ENCODE measurements at places on chromosomes 2 and 18. TPM values are rescaled to one million over a fixed set of nuclear protein-coding genes. Genes with fewer than 3 reads are reported as not detected.

The MPHOSPH10 gene
- 10.4 TPM for total RNA-seq

The DUSP2 gene
- 0.17 TPM for total RNA-seq

The NYAP2 gene
- total RNA-seq, result not detected

DNA sequence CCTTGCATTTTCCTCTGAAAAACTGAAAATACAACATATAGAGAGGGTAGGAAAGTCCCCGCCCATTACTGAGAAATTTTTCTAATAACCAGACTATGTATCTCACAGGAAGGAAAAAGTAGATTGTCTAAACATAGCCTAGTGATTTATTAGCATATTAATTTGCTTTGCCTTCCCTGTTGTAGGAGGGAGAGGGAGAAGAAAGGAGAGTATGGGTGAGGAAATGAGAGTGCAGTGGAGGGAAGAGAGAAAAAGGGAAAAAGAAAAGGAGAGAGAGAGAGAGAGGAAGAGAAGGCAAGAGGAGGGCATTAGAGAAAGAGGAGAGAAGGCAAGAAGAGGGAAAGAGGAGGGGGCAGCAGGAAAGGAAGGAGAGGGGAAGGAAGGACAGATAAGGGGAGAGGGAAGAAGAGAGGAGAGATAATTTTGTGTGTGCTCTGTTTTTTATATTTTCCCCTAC, 3.6 kb upstream of the KYNU start:
- no peak for DNase-seq

DNA sequence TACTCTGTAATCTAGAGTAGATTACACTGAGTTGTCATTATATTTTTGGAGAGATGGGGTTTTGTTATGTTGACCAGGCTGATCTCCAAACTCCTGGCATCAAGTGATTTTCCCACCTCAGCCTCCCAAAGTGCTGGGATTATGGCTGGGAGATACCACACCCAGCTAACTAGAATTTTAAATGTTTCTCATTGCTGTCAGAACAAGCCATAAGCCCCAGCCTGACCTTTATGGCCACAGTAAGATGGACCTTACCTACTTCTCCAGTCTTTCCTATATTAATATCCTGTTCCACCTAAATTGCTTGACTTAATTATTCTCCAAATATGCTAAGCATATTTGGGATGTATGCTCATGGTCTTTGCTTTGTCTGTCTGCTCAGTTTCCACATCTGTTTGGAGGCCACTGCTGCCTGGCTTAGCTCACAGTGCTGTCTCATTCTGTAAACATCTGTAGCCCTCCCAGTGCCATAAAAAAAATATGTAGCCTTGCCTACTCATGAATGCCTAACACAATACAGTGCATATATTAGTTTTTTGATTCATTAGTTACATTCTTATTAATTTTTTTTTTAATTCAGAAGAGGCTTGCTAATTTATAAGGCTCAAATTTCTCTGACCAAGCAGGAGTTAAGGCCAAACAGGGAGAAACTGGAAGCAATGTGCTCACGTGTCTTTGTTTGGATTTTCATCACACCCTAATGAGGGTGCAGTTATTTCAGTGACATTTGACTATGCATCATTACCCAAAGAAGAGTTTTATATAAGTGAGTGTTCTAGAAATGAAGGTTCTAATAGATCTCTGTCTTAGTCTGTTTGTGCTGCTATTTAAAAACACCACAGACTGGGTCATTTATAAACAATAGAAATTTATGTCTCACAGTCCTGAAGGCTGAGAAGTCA, 45.3 kb upstream of the PSME4 start:
- DNase-seq, result peak; percentile 8

DNA sequence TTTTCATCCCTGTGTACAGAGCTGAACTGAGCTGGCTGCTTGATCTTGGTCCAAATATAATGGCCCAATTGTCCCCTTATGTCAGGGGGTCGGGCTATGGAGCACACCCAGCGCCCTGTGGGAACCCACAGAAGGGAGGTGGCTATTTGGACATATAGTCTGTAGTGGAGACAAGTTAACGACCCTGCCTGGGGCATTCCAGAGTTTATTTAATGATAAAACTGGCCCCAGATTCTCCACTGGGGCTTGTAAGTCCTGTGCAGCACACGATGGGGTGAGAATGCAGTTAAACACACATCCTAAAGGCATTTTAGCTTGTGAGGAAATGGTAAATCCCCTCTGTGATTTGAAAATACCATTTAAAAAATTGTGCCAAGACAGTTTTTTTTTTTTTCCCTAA, 72.9 kb downstream of the QPCT start:
- peak; percentile 9 for DNase-seq

GRCh38 chr2:192885569-192886160, 690.9 kb upstream of the TMEFF2 start:
- DNase-seq, result no peak

DNA sequence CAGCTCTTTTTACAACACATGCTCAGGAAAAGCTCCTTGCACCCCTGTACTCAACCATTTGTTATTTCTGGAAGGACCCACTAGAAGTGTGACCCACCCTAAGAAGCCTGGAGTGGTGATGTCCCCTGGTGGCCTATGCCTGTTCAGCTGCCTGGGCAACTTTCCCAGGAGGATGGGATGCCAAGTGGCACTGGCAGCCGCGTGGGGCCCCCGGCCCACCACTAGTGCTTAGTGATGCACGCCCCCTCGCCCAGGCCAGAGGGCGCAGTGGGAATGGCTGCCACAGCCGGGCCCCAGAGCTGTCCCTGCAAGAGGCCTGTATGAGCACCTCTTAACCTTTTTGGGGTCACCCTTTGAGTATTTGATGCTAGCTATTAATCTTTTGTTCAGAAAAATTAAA, 18.1 kb downstream of the IMPA2 start:
- DNase-seq, result no peak

DNA sequence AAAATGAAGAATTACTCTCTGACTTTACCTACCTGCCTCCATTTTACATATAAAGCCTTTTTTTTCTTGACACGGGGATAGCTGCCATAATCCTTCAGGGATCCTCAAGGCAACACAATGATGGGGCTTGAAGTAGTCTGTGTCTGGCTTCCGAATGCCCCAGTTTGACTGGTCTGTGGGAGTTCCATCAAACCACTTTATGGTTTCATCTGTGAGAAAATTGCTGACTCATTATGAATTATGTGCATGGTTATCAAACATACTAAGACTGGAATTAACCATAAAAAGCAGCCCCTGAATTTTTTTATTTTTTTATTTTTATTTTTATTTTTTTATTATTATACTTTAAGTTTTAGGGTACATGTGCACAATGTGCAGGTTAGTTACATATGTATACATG, 117.5 kb downstream of the PLA2R1 start:
- no peak for DNase-seq
